ENCODE measurements at places on chromosomes 1 and 21.

DNA sequence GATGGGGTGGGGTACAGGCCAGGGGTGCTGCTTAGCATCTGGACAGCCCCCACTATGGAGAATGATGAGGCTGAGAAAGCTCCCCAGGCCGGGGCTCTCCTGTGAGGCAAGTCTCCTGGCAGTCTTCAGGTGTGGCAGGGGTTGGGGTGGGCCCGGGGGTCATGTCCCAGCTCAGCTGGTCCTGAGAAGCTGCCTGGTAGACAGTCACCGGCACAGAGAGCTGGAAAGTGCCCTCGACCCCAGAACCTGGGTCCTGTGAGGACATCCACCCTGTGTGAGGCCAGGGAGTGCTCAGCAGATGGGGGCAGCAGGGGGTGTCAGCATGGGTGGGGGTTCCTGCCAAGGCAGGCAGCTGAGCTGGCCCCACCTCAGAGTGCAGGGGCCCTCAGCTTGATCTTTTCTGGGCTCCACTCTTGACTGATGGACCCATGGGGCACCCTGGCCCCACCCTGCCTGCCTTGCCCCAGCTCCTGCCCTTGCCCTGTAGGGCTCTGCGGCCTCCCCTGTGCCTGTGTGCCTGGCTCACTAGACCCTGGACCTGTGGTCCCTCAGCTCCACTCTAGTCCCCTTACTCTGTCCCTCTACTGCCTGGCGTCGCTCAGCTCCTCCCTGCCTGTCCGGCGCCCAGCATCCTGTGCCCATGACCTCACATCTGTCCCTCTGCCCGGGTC is 5.8 kb downstream of the IBA57 start:
- DNase-seq: no peak

GRCh38 chr1:207035877-207036551 is 3.5 kb upstream of the C1orf116 start:
- no peak for DNase-seq

- DNase-seq: no peak
Observed at GRCh38 chr1:93459126-93459525, 11.2 kb downstream of the FNBP1L start.

DNA sequence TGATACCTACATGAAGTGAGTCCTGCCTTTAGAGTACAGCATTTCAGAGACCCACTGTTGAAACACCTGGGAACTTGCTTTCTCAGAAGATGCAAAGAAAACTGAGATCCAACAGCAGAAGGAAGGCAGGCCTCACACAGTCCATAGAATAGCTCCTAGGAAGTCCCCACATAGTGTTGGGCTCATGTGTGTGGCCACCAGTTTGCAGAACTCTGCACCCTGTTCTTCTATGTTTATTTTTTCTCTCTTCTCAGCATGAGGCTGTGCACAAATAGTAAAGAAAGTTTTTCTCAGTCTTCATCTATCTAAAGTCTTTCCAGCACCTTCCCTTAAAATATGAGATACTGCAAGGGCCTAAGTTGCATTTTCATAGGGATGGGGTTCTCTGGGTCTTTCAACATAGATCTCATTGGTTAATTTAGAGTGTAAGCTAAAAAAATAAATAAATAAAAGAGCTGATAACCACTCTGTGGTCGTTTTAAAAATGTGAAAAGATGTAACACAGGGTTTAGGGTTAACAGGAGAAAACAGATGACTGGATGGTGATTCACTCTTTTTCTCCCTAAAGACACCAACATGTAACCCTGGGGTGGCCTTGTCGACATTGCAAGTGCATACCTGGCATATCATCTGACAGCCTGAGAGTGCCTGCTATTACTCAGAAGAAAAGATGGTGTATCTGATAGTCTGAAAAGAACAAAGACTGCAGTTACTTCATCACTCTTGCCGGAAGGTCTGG is 94.6 kb downstream of the ZC3H11B start:
- no peak for DNase-seq

DNA sequence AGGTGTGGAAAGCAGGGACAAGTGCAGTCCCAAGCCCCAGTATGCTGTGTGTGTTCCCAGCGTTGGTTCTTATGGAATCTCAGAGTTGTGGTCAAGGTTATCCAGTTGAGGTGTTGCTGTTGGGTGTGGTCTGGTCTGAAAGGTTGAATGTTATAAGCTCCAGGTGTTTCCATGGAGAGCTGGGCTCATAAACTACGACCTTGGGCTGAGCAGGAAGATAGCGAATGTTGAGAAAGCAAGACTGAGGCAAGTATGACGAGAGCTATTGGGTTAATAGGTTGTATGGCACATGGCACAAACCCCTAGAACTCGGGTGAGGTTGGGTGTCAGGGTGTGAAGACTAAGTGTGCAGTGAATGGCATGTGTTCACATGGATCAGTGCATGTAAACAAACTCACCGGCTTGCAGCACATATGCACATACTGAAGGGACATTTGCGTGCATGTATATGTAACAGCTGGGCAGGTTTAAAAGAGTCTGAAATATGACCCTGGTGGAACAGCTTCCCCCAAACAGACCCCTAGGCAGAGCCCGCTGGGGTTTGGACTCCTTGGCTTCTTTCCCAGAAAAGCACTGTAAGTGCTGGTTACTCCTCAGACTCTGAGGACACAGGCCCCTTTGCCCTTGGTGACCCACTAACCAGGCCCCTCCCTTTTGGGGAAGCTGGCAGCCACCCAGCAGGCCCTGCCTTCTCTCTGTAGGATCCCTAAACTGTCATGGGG is 117.5 kb downstream of the NAV1 start:
- DNase-seq: no peak

- no peak for DNase-seq
Observed at GRCh38 chr1:39205781-39206464, 1.4 kb downstream of the MACF1 start.

GRCh38 chr1:1349256-1350012 is at the start of gene DVL1:
Gene DVL1, minus strand, starts transcription at chr1:1349418. Its CDS starts 353 bp downstream, at chr1:1349065.
- DNase-seq: no peak

All from SW 1271 (cell line).